ENCODE measurements at places on chromosomes 2 and 18. TPM values are rescaled to one million over a fixed set of nuclear protein-coding genes. Genes with fewer than 3 reads are reported as not detected.

CACNB4 gene
- total RNA-seq: 11.4 TPM

GREB1L gene
- total RNA-seq: 2.0 TPM

CHRNG gene
- total RNA-seq: not detected

AQP12B gene
- not detected for total RNA-seq

RAMP1 gene
- 26.3 TPM for total RNA-seq

GCFC2 gene
- total RNA-seq: 27.0 TPM

TMEM163 gene
- total RNA-seq: 0.45 TPM

RAB6C gene
- 0.13 TPM for total RNA-seq

ACTG2 gene
- 4.4 TPM for total RNA-seq

RFX8 gene
- 6.5 TPM for total RNA-seq

GULP1 gene
- total RNA-seq: 70.1 TPM

EN1 gene
- total RNA-seq: not detected

ATP6V1C2 gene
- 0.62 TPM for total RNA-seq

RFTN2 gene
- 47.7 TPM for total RNA-seq

AQP4 gene
- total RNA-seq: 0.27 TPM

VIL1 gene
- not detected for total RNA-seq

DLX2 gene
- total RNA-seq: 0.27 TPM

DSEL gene
- 9.9 TPM for total RNA-seq

SIGLEC15 gene
- 0.31 TPM for total RNA-seq

DPP10 gene
- total RNA-seq: 2.2 TPM

CNGA3 gene
- not detected for total RNA-seq

ACKR3 gene
- total RNA-seq: 90.5 TPM

ARHGAP28 gene
- 9.7 TPM for total RNA-seq

KCNG2 gene
- 0.22 TPM for total RNA-seq

KIF1A gene
- total RNA-seq: 123 TPM

INPP5D gene
- 56.3 TPM for total RNA-seq

TGFBRAP1 gene
- total RNA-seq: 20.6 TPM

ARID5A gene
- 44.8 TPM for total RNA-seq

ACVR1 gene
- 35.5 TPM for total RNA-seq

CYP26B1 gene
- 12.7 TPM for total RNA-seq

CBLN2 gene
- not detected for total RNA-seq

C2orf76 gene
- 17.6 TPM for total RNA-seq

BMP10 gene
- not detected for total RNA-seq

CCL20 gene
- 0.76 TPM for total RNA-seq

LRATD1 gene
- 3.0 TPM for total RNA-seq

ACADL gene
- total RNA-seq: 32.4 TPM

Data from sciatic nerve (tissue), 2 donors.